ENCODE measurements at places on chromosomes 6 and 20.

GRCh38 chr6:155561257-155561965, 105.8 kb upstream of the NOX3 start:
- H3K4me1 ChIP-seq = no peaks in the 10 kb centered on the region
- peaks cover 5% of the 10 kb centered on the region for H3K27me3 ChIP-seq
- no peak overlapping the region for H3K27ac ChIP-seq
- no peak for DNase-seq
- H3K36me3 ChIP-seq = no peaks in the 10 kb centered on the region
- H3K4me3 ChIP-seq = no peak overlapping the region

- H3K36me3 ChIP-seq = no peaks in the 10 kb centered on the region
- no peak overlapping the region for H3K4me3 ChIP-seq
- peak; percentile 57 for DNase-seq
- peak overlapping the region; percentile 30 for H3K27ac ChIP-seq
- H3K4me1 ChIP-seq = peaks cover 6% of the 10 kb centered on the region
Observed at GRCh38 chr20:64222851-64223525, 32.6 kb upstream of the PCMTD2 start.

GRCh38 chr6:11276911-11277274, 44.4 kb upstream of the NEDD9 start:
- H3K27ac ChIP-seq = no peak overlapping the region
- H3K4me3 ChIP-seq = no peak overlapping the region
- H3K27me3 ChIP-seq = no peaks in the 10 kb centered on the region
- H3K4me1 ChIP-seq = peaks cover 27% of the 10 kb centered on the region
- no peaks in the 10 kb centered on the region for H3K36me3 ChIP-seq
- DNase-seq = no peak

DNA sequence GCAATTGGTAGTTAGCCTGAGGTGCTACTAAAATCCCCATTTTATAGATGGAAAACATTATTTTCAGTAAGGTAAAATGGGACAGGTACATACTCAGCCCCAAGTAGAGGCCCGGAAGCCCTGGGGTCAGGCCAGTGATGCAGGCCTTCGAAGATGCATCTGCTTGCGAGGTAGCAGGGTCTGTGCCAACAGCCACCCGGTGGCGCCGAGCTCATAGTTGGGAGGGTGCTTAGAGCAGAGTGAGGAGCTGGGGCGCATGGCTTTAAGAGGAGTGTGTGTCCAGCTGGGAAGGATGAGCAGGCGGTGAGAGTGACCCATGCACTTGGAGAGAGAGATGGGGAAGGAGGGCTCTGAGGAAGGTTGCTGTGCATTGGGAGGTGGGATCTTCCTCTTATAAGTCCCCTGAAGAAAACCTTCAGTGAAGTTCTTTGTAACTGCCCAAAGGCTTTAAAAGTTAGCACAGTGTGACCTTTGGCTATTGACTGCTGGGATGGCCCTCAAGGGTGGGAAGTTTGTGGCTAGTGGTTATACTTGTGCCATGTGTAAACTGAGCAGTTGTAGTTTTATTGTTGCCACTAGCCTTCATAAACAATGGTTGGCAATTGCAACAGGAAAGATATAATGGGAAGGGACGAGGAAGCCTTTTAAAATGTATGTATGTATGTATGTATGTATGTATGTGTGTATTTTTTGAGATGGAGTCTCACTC, 71.1 kb downstream of the TOX2 start:
- H3K27me3 ChIP-seq = no peaks in the 10 kb centered on the region
- no peak overlapping the region for H3K4me3 ChIP-seq
- no peak for DNase-seq
- H3K4me1 ChIP-seq = no peaks in the 10 kb centered on the region

- no peak for DNase-seq
- no peak overlapping the region for H3K27ac ChIP-seq
- H3K4me3 ChIP-seq = no peak overlapping the region
- no peaks in the 10 kb centered on the region for H3K27me3 ChIP-seq
Observed at GRCh38 chr6:28200020-28200419, 25.1 kb upstream of the ZSCAN9 start.

- no peaks in the 10 kb centered on the region for H3K36me3 ChIP-seq
- H3K4me1 ChIP-seq = no peaks in the 10 kb centered on the region
- no peak overlapping the region for H3K27ac ChIP-seq
- no peak for DNase-seq
- H3K27me3 ChIP-seq = no peaks in the 10 kb centered on the region
Observed at GRCh38 chr6:168860341-168860740, 393.3 kb downstream of the THBS2 start.

DNA sequence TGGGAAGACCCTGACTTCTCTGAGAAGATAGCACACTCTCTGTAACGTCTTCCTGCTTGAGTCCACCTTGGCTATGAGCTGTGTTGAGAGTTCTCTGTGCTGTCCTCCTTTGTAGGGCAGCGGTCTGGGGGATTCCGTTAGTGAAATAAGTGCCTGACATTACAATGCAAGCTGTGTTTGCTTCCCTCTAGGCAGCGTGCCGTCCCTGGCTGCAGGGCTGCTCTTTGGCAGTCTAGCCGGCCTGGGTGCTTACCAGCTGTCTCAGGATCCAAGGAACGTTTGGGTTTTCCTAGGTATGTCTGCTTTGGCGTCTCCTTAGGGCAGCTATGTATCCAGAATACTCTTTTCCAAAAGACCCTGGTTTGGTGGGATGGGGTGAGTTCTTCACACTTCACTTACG, 2.8 kb downstream of the TMEM14C start:
- H3K4me3 ChIP-seq = no peak overlapping the region
- no peak overlapping the region for H3K27ac ChIP-seq
- H3K27me3 ChIP-seq = no peaks in the 10 kb centered on the region
- DNase-seq = no peak
